ENCODE measurements at places on chromosomes 2 and 18. TPM values are rescaled to one million over a fixed set of nuclear protein-coding genes. Genes with fewer than 3 reads are reported as not detected.

GRCh38 chr18:2112435-2113045 lies 458.8 kb downstream of the METTL4 start:
- no peak for DNase-seq

GRCh38 chr2:5387406-5387805 lies 304.8 kb upstream of the SOX11 start:
- DNase-seq: no peak

- no peak for DNase-seq
Measured at GRCh38 chr2:36653155-36653554, 43.4 kb upstream of the VIT start.

DNA sequence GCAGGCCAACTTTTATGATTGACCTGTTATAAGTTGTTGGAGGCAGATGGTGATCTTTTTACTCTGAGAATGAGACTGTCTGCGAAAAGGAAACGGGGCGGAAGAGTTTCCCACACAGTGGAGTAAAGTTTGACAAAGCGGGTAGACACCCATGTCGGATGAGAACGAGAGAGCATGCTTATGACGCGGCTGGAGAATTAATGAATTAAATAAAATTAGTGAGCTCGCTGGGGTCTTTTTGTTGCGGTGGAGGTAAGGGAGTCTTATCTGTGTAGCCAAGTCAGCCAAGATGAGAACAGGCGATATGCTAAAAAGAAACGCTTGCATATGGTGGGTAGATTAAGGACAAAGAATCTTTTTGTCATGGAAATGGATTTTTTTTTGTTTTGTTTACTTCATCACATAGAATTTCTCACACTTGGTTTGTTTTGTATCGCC lies 1.8 kb downstream of the SALL3 start:
- DNase-seq: no peak

Gene GNAL
- 3.9 TPM for polyA plus RNA-seq

Gene ARHGEF33
- polyA plus RNA-seq: 1.4 TPM

Gene RAMP1
- 2.7 TPM for polyA plus RNA-seq

Gene RDH14
- 43.7 TPM for polyA plus RNA-seq

DNA sequence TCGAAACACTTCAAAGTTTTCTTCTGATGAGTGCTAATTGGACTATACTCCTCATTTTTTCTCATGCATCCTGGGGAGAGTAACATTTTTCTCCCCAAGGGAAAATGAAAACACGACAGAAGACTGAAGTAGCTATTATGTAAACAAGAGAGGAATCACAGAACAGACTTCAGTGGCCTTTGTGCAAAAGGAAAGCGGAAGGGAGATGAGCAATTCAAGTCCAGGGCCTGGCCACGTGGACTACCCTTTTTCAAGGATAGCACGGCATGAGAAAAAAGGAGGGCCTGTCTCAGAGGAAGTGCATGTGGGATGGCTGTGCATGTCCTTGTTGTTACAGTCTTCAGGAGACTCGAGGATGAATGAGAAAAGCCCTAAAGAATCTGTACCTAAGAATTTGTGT lies 43.8 kb upstream of the KCNE4 start:
- no peak for DNase-seq

Gene SLC40A1
- 137 TPM for polyA plus RNA-seq

Gene ASIC4
- polyA plus RNA-seq: 0.07 TPM

Gene PCARE
- polyA plus RNA-seq: 0.35 TPM

Gene FAM110C
- 10.6 TPM for polyA plus RNA-seq

DNA sequence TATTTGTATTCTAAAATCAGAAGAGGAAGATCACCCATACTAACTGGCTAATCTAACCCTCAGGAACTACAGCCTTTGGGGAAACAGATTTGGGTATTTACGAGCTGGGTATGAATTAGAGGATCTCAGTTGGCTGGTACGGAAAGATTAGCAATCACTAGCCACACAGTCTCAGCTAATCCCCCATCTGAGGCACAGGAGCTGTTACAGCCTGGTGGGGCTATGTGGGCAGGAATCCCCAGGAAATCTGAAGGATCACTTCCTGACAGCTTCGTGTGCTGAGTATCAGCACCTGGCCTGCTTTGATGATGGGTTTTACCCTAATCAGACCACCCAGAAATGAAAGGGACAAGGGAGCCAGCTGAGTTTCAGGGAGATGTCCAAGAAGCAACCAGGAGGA lies 206.3 kb downstream of the AFF3 start:
- DNase-seq: no peak

GRCh38 chr2:99808361-99809200 lies 318.8 kb upstream of the REV1 start:
- no peak for DNase-seq

Gene IL36G
- polyA plus RNA-seq: 0.21 TPM

Gene STARD6
- 0.25 TPM for polyA plus RNA-seq

- DNase-seq: no peak
Measured at GRCh38 chr2:197308996-197309690, 1.4 kb downstream of the ANKRD44 start.

Gene AFF3
- polyA plus RNA-seq: 18.5 TPM

DNA sequence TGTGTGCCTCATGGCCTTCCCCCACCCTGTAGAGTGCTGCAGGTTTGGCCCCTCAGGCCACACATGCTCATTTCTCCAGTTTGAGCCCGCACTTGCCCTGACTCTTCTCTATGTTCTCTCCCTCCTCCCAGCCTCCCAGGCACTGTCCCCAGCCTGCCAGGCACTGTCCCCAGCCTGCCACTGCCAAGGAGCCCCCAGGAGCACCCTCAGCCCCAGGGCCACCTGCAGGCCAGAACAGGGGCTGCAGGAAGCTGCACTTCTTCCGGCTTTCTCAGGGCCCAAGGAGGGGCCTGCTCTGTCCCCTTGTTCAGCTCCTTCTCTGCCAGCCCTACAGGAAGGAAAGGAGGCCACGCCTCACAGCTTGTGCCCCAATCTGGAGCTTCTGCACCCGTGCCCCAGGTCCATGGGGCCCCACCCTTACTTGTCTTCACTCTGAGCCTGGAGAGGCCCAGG lies 31.6 kb downstream of the CYP26B1 start:
- no peak for DNase-seq

DNA sequence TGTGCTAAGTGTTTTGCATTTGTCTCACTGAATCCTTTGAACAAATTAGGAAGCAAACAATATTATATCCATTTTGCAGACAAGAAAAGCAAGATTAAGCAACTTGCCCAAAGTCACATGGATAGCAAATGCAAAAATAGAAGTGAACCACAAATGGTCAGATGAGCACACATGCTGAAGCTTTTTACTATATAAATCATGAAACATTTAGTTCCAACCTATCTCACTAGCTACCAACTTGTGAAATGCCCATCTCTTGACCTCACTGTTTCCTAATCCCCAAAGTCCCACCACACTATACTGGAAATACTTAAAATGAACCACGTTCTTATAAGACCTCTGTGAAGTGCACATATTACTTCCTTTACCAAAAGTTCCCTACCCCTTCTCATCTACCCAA lies 380.5 kb downstream of the ERBB4 start:
- DNase-seq: no peak

GRCh38 chr2:108971661-108972566 lies 17.1 kb downstream of the EDAR start:
- no peak for DNase-seq

GRCh38 chr18:24227977-24228666 lies 89.3 kb downstream of the CABYR start:
- DNase-seq: no peak

GRCh38 chr2:183060571-183061231 lies 17.8 kb upstream of the DUSP19 start:
- DNase-seq: no peak

- DNase-seq: no peak
Measured at GRCh38 chr18:77422974-77423867, 173.6 kb downstream of the GALR1 start.

- no peak for DNase-seq
Measured at GRCh38 chr2:37616677-37617005, 54.8 kb downstream of the CDC42EP3 start.

GRCh38 chr2:7620255-7620654 lies 703.0 kb downstream of the RNF144A start:
- DNase-seq: no peak

Gene SOWAHC
- polyA plus RNA-seq: 18.2 TPM

Gene ITGB6
- 19.6 TPM for polyA plus RNA-seq

DNA sequence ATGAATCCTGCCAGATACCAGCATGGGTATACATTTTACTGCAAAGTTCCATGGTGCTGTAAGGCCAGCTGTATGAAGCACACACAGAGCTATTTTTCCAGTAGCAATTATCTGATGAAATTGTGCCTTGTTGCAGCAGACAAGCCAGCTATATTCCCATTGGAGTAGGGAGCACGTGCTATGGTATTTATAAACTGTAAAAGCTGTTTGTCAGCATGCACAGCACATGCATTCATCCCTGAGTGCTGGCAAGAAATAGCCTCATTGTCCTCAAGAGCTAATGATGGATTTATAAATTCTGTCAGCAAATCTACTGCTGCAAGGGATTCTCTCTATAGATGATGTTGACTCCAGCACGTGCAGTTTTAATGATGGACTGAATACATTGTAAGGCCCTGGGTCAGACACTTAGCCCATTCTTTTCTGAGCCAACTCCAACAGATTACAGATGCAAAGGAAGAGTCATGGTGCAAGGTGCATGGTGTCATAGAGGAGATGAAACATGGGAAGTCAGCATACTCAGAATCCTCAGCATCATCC lies 61.7 kb downstream of the KCNS3 start:
- DNase-seq: no peak

Gene CAMKMT
- 16.7 TPM for polyA plus RNA-seq

Gene CXCR4
- polyA plus RNA-seq: 57.8 TPM

DNA sequence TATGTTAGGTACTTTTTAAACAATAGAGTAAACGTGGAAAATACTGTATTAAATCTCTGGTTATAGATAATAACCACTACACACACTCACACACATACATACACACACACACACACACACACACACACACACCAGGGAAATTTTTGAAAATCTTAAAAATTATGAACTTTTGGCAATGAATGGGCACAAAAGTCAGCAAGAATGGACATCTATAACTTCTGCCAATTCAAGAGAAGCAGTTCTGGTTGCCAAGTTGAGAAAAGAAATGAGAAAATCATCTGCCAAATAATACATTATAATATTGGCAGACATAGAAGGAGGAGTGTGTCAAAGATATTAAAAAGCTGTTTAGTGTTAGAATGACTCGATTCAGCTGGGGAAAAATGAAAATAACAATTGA lies 42.9 kb upstream of the TMEM178A start:
- no peak for DNase-seq

Gene MYO5B
- polyA plus RNA-seq: 29.9 TPM

Gene CPSF3
- 63.6 TPM for polyA plus RNA-seq

GRCh38 chr2:37026050-37026449 lies 58.1 kb downstream of the HEATR5B start:
- no peak for DNase-seq

- no peak for DNase-seq
Measured at GRCh38 chr18:56723706-56724105, 72.5 kb downstream of the WDR7 start.

- no peak for DNase-seq
Measured at GRCh38 chr2:108938077-108938710, 50.8 kb downstream of the EDAR start.

- no peak for DNase-seq
Measured at GRCh38 chr18:69414184-69414583, 13.5 kb downstream of the DOK6 start.

Gene PNKD
- polyA plus RNA-seq: 89.9 TPM

Gene FKBP1B
- polyA plus RNA-seq: 14.3 TPM

- no peak for DNase-seq
Measured at GRCh38 chr2:246489-247144, 17.2 kb downstream of the SH3YL1 start.
